Caki2 (cell line): ENCODE measurements at places on chromosomes 1 and 21.

GRCh38 chr1:28156821-28157220, 19.7 kb downstream of the PTAFR start:
- DNase-seq = no peak

GRCh38 chr1:218521414-218522169, 176.5 kb downstream of the TGFB2 start:
- no peak for DNase-seq

DNA sequence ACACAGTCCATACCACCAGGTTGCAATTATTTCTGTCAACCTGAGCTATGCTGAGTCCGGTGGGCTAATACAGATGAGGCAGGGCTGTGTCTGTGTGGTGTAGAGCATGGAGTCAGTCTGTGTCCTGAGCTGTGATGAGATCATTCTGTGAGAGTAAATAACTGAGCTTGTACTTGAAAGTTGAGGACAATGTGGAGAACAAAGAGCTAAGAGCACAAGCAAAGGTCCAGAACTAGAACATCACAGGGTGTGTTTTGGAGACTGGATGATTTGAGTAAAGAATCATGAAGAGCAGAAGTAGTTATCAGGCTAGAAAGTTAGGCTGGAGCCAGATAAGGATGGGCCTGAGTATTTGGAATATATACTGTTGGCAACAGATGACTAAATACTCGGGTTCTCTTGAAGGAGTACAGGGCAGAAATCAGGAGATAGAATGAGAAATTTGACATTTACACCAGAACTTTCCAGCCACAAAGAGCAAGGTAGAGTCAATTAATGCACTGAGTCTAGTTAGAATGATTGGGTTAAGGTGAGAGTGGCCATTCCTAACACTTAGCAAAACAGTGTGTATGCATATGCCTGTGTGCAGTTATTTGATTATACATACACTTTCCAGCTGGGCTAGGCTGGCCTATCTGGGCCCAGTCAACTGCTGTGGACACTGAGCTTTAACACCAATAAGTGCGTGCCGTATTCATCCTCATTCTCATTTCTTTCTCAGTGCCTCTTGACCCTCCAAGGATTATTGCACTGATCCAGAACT, 48.8 kb downstream of the LEPR start:
- no peak for DNase-seq

DNA sequence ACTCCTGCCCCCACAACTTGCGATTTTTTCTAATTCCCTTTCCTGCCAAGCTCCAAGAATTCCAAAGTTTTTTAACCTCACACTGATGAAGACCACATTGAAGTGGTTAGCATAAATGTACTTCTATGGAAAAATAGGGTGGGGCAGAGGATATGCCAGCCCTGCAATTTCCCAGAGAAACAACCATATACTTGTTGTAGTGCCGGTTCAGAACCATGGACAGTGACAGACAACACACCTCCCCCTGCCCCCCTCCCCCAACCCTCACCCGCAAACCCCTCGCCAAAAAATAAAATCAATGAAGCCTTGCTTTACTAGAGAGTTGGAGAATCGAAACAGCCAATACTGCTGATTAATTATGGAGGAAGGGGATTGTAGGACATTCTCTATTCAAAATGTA, 109.5 kb upstream of the GRIK3 start:
- DNase-seq = no peak

- DNase-seq = no peak
These were observed 258.0 kb downstream of the KCTD3 start for GRCh38 chr1:215825056-215825455.

DNA sequence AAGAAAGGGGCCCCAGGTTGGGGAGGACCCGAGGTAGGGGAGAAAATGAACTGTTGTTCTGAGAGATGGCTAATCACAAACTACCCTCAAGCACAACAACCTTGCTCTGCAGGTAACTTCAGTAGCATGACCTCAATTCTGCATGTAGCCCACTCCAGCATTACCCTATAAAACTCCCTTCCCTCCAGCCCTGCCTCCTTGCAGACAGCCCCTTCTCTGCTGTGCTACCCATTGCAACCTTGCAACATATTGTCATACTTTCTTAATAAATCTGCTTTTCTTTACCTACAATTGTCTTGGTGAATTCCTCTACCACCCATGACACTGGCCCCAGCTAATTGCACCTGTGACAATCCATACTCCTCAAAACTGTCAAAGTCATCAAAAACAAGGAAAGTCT, 428.9 kb downstream of the MATN1 start:
- no peak for DNase-seq

GRCh38 chr1:89070509-89070908, 5.5 kb upstream of the GBP1 start:
- no peak for DNase-seq

- no peak for DNase-seq
These were observed 63.6 kb downstream of the RUNX3 start for GRCh38 chr1:24866211-24867083.

DNA sequence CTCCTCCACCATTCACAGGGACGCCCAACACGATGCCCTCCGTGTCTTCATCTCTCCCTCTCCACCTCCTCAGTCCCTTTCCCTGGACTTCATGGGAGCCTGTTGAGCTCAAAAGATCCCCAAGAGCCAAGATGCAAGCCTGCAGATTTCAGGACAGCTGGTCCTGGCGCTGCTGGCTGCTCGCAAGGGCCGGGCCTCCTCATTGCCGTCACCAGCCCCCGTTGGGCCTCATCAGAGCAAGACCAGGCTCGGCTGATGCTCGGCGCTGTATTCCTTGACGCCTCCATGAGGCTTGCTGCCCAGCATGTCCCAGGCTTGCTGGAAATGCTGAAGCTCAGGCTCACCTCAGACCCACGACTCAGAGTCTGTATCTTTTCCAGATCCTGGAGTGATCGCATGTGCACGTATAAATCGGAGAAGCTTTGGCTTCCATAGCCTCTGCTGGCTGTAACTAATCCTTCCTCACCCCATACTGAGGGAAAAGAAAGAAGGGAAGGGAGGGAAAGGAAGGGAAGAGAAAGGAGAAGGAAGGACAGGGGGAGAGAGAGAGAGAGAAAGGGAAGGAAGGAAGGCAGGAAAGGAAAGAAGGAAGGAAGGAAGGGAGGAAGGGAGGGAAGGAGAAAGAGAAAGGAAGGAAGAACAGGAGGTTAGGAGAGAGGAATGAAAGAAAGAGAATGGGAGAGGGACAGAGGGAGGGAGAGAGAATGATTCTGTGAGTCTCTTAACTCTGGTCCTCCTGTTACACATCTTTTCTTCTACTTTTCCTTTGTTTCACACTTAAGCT, 94.6 kb downstream of the KCNJ15 start:
- DNase-seq = no peak

- DNase-seq = peak; percentile 54
These were observed 74.6 kb downstream of the DMRTA2 start for GRCh38 chr1:50348449-50349241.

DNA sequence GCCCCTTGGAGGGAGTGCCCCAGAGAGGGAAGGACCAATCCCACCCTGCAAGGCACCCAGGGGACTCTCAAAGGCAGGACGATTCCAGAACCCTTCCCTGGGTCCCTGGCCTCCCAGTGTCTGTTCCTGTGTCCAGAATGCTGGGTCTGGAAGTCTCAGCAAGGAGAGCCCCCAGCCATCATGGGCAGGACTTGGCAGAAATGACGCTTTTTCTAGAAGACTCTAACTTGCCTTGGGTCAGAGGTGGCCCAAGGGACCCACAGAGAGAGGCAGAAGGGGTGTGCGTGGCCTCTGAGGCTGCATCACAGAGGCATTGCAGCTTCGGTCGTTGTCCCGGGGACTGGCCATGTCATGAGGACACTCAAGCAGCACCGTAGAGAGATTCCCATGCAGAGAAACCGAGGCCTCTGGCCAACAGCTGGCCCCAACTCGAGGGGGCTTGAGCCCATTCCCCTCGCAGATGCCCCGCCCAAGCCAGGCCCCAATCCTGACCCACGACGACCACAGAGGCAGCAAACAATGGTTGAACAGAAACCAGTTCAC, 57.8 kb downstream of the WNT9A start:
- no peak for DNase-seq

DNA sequence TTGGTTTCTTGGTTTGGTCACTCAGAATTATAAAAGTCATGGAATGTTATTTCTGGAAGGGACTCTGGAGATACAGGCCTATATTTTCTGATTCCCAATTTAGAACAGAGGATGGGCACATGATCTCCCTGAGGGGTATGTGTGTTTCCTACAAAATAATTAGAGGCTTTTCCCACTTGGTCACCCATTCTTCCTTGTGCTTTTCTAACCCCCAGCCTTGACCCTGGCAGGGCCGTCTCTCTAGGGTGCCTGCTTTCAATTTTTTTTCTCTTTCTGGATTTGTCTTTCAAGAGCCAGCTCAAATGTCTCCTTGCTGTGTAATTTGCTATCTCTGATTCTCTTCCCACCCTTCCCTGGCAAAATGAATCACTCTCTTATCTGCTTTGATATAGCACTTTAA, 131.9 kb downstream of the HLX start:
- no peak for DNase-seq

DNA sequence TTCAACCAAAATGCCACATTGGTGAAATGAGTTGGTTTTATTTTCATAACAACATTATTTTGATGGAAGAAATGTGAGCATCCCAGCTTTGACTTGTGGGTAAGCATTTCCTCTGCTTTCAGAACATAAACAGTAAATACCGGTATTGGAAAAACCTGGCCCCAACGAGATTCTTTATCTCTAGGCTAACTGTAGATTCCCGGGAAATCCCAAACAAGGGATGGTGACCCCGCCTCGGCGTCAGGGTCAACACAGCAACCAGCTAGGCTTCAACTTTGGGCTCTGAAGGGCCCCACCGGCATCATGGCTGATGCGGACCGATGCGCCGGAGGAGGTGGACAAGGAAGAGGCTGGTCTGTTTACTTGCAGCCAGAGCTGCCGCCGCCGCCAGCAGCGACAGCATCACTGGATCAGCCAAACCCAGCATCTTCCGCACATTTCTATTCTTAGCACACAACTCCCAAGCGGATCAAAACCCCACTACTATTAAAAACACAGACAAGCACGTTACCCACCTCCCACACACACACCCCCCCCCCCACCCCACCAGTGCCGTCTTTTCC, 1.1 kb downstream of the AKT3 start:
- peak; percentile 54 for DNase-seq

DNA sequence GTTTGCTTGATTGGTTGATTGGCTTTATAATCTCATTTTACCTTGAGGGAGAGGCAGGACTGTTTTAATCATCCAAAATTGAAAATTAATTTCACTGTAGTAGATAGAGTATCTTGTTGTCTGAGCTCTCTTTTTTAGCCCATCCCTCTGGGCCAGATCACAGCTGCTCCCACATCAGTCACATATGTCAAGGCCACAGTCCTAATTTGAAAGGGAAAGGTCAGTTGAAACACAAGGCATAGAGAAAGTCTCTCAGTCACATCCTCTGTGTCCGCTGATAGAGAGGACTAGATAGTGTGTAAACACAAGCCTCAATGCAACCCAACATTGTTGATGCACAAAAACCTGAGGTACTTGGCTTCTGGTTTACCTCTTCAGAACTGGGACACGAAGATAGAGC, 6.8 kb downstream of the C1orf74 start:
- DNase-seq = no peak

GRCh38 chr1:37038227-37039093, 4.1 kb upstream of the GRIK3 start:
- no peak for DNase-seq
